Lower lobe of right lung (tissue), 2 donors: ENCODE measurements at places on chromosomes 4 and X. TPM values are rescaled to one million over a fixed set of nuclear protein-coding genes. Genes with fewer than 3 reads are reported as not detected.

DNA sequence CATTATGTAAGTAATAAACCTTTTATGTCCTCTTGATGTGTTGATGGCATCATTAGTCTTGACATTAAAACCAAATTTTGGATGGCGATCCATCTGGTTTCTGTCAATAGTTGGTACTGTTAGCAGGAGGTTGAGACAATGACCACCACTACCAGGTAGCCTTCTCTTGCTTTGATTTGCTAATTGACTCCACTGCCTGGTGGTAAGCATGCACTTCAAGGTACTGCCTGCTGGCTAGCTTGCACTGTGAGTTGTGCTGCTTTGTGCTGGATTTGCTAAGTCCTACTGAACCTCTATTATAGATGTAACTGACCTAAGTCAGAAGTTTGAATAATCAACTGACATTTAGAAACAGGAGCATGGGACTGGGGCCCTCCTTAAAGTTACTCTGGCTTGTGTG is 46.3 kb downstream of the ATP1B4 start:
- H3K27me3 ChIP-seq: no peaks in the 10 kb centered on the region
- DNase-seq: no peak
- H3K27ac ChIP-seq: no peak overlapping the region
- no peaks in the 10 kb centered on the region for H3K36me3 ChIP-seq

GRCh38 chr4:67983333-67983732 is 20.0 kb upstream of the TMPRSS11A start:
- H3K4me3 ChIP-seq: no peak overlapping the region
- no peak overlapping the region for H3K27ac ChIP-seq
- no peaks in the 10 kb centered on the region for H3K4me1 ChIP-seq
- DNase-seq: no peak
- no peaks in the 10 kb centered on the region for H3K36me3 ChIP-seq
- no peaks in the 10 kb centered on the region for H3K27me3 ChIP-seq

METTL14 gene
- total RNA-seq: 48.7 TPM

EPGN gene
- 2.5 TPM for total RNA-seq

DNA sequence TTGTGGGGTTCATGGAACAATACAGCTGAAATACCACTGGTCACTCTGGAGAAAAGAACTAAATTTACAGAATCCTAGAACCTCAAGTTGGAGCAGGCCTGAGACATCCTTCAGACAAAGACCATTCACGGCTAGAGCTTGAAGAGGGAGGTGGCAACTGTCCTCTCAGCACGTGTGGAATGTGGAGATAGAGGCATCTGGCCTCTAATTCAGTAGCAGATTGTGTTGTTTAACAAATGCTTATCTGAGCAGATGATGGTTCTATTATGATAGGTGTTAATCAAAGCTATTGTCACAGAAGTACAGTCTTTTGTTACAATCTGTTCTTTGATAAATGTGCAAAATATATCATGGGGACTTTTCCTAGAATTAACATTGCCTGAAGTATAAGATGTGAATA is 121.7 kb upstream of the KCNIP4 start:
- H3K36me3 ChIP-seq: no peaks in the 10 kb centered on the region
- DNase-seq: no peak
- H3K27ac ChIP-seq: no peak overlapping the region
- no peaks in the 10 kb centered on the region for H3K27me3 ChIP-seq

FAM47B gene
- not detected for total RNA-seq

- H3K36me3 ChIP-seq: no peaks in the 10 kb centered on the region
- no peaks in the 10 kb centered on the region for H3K27me3 ChIP-seq
- H3K27ac ChIP-seq: no peak overlapping the region
- no peak for DNase-seq
These were observed 40.4 kb downstream of the GUCY1B1 start for GRCh38 chr4:155799116-155799793.

LGI2 gene
- 1.3 TPM for total RNA-seq

GRCh38 chr4:159278399-159278798 is 175.5 kb downstream of the RAPGEF2 start:
- no peak overlapping the region for H3K27ac ChIP-seq
- no peaks in the 10 kb centered on the region for H3K27me3 ChIP-seq
- peaks cover 14% of the 10 kb centered on the region for H3K4me1 ChIP-seq
- H3K36me3 ChIP-seq: no peaks in the 10 kb centered on the region

CYLC1 gene
- not detected for total RNA-seq

DNA sequence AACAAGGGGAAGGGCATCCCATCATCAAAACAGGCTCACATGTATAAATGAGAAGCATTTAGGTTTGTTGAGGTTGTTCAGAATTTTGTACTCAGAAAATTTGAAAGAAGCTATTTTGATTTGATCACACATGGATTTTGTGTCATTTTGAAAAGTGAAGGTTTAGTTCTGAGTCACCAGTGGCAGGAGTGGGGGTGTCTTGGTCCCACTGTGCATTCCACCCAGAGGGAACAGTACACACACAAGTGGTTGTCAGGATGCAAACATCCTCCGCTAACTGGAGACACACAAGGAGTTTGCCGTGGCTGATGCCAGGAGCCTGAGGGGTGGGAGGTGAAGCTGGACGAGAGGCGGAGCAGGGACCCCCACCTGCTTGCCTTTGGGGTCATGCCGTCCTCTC is 198.2 kb upstream of the PSAPL1 start:
- no peak for DNase-seq

GRCh38 chrX:57266275-57266674 is 20.2 kb upstream of the FAAH2 start:
- H3K27ac ChIP-seq: no peak overlapping the region
- H3K36me3 ChIP-seq: no peaks in the 10 kb centered on the region
- DNase-seq: no peak
- H3K4me3 ChIP-seq: no peak overlapping the region
- no peaks in the 10 kb centered on the region for H3K27me3 ChIP-seq

ANKRD50 gene
- total RNA-seq: 22.5 TPM

- no peak overlapping the region for H3K4me3 ChIP-seq
- H3K36me3 ChIP-seq: no peaks in the 10 kb centered on the region
- H3K27ac ChIP-seq: no peak overlapping the region
These were observed 4.9 kb downstream of the STATH start for GRCh38 chr4:70000711-70001110.

GRCh38 chr4:22483551-22483981 is 32.3 kb downstream of the ADGRA3 start:
- H3K27me3 ChIP-seq: no peaks in the 10 kb centered on the region
- no peak overlapping the region for H3K27ac ChIP-seq
- H3K4me1 ChIP-seq: peaks cover 9% of the 10 kb centered on the region
- H3K36me3 ChIP-seq: no peaks in the 10 kb centered on the region
- no peak for DNase-seq
- no peak overlapping the region for H3K4me3 ChIP-seq

DNA sequence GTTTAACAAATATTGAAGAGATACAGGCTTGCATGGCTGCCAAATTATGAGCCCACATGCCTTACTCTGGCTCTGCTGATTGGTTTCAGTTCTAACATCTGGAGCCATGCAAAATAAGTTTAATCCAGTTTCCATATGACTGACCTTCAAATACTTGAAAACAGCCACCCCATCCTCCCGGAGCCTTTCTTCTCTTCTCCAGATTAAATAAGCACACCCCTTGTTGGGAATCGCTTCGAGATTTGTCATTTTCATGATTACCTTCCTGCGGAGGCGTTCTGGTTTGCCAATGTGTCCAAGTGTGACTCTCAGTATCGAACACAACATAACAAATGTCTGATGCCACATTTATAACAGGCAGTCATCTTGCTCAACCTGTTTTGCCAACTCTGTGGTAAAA is 101.6 kb upstream of the JADE1 start:
- no peaks in the 10 kb centered on the region for H3K36me3 ChIP-seq
- no peaks in the 10 kb centered on the region for H3K27me3 ChIP-seq
- H3K4me1 ChIP-seq: no peaks in the 10 kb centered on the region

DNA sequence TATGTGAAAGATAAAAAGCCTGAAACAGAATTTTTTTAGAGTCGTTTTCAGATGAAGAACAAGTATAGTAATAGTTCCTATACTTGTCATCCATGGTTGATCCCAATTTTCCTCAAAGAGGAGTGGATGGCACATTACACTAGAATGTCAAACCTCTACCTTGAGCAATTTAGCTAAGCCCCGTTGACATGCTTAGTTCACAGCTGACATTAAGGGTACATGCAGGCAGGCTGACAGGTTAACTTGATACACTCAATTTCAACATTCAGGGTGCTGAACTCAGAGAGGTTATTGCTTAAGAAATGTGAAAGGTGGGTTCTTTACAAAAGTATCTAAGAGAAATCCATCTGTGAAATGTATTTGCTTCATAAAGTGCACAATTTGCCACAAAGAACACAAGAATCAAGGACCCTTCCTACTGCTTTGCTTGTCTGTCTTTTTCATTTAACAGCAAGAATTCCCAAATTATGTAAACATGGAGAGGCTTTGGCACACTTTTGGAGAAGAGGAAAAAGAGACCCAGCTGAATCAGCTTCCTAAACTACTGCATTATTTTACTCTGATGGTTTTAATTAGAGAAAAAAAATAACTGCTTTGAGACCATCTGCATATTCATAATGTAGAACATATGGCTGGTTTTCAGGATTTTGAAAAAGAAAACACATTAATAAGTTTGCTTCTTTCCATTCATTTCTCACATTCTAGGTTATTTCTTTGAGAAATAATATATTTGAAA is 122.5 kb upstream of the DDIT4L start:
- H3K4me1 ChIP-seq: no peaks in the 10 kb centered on the region
- H3K4me3 ChIP-seq: no peak overlapping the region
- no peaks in the 10 kb centered on the region for H3K27me3 ChIP-seq

GRCh38 chrX:2243913-2244460 is 256.8 kb downstream of the DHRSX start:
- no peaks in the 10 kb centered on the region for H3K4me1 ChIP-seq
- no peak overlapping the region for H3K27ac ChIP-seq
- H3K4me3 ChIP-seq: no peak overlapping the region
- H3K36me3 ChIP-seq: peaks cover 10% of the 10 kb centered on the region

GRCh38 chr4:122815248-122815647 is 11.4 kb upstream of the FGF2 start:
- H3K4me3 ChIP-seq: no peak overlapping the region
- H3K4me1 ChIP-seq: no peaks in the 10 kb centered on the region
- no peak for DNase-seq
- no peaks in the 10 kb centered on the region for H3K36me3 ChIP-seq
- no peak overlapping the region for H3K27ac ChIP-seq

ASMT gene
- total RNA-seq: not detected

GRCh38 chr4:21992330-21992729 is 43.8 kb upstream of the KCNIP4 start:
- DNase-seq: no peak
- H3K4me1 ChIP-seq: no peaks in the 10 kb centered on the region
- no peaks in the 10 kb centered on the region for H3K36me3 ChIP-seq
- H3K27ac ChIP-seq: no peak overlapping the region

- no peak overlapping the region for H3K27ac ChIP-seq
- H3K4me3 ChIP-seq: no peak overlapping the region
- H3K36me3 ChIP-seq: no peaks in the 10 kb centered on the region
These were observed 715.7 kb downstream of the KCTD8 start for GRCh38 chr4:43732829-43733426.

FGA gene
- total RNA-seq: 35.4 TPM

- H3K36me3 ChIP-seq: no peaks in the 10 kb centered on the region
- H3K4me3 ChIP-seq: no peak overlapping the region
- no peak for DNase-seq
- no peaks in the 10 kb centered on the region for H3K4me1 ChIP-seq
- H3K27me3 ChIP-seq: peaks cover 11% of the 10 kb centered on the region
These were observed 87.9 kb downstream of the CRLF2 start for GRCh38 chrX:1124531-1124930.

GRCh38 chr4:148747721-148748268 is 305.6 kb upstream of the NR3C2 start:
- no peak for DNase-seq
- no peak overlapping the region for H3K27ac ChIP-seq
- H3K4me1 ChIP-seq: no peaks in the 10 kb centered on the region
- no peaks in the 10 kb centered on the region for H3K36me3 ChIP-seq
- H3K4me3 ChIP-seq: no peak overlapping the region

- no peak for DNase-seq
- H3K36me3 ChIP-seq: peaks cover 20% of the 10 kb centered on the region
- peak overlapping the region; percentile 96 for H3K27ac ChIP-seq
- H3K4me1 ChIP-seq: peaks cover 28% of the 10 kb centered on the region
- no peaks in the 10 kb centered on the region for H3K27me3 ChIP-seq
These were observed 2.4 kb downstream of the RAP2C start for GRCh38 chrX:132216806-132217202.

DNA sequence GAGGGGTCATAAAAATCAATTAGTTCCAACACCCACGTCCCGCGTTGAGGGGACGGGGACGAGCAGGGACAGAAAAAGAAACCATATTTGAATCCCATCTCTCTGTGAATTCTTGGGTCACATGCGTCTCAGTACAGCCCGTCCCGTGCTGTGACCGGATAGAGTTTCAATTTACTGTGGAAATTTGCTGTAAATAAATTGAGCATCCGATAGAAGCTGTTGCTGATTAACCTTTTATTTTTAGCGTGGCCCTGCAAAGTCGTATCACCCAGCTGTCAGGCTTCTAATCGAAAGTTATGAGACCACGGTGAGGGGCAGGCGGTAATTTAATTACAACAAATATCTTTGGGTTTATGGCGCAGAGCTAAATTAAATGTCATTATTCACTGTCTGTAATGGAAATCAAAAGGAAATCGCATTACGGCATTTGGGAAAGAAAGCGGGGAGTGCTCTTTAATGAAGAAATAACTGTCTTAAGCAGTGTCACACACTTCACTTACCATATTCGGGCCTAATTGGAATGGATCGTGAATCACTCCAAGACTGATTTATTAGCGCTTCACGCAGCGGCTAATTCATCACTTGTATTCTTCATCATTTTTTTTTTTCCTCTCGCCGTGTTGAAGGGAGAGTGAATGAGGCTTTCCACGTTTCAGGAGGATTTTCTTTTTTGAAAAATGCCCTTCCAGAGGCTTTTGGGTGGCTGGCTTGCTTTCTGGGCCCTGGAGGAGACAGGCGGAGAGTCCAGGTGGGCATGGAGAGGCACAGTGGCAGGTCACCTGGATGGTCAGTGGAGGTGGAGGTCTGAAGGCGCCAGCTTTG is 7.3 kb downstream of the SHOX start:
- peaks cover 82% of the 10 kb centered on the region for H3K27me3 ChIP-seq
- H3K27ac ChIP-seq: no peak overlapping the region
- H3K4me1 ChIP-seq: no peaks in the 10 kb centered on the region
- no peak for DNase-seq

TBC1D8B gene
- total RNA-seq: 7.4 TPM

HSFX3 gene
- total RNA-seq: not detected

TKTL1 gene
- total RNA-seq: not detected

- peak overlapping the region; percentile 74 for H3K27ac ChIP-seq
- no peaks in the 10 kb centered on the region for H3K36me3 ChIP-seq
- DNase-seq: no peak
These were observed 20.2 kb upstream of the RASGEF1B start for GRCh38 chr4:81491943-81492342.
